ENCODE measurements at places on chromosomes 13 and 19.

- DNase-seq, result no peak
Observed at GRCh38 chr13:97318532-97318931, 96.4 kb downstream of the MBNL2 start.

GRCh38 chr13:52459668-52460067 is 4.4 kb downstream of the CKAP2 start:
- DNase-seq, result no peak

GRCh38 chr19:1944088-1944915 is 3.3 kb downstream of the CSNK1G2 start:
- DNase-seq, result no peak

DNA sequence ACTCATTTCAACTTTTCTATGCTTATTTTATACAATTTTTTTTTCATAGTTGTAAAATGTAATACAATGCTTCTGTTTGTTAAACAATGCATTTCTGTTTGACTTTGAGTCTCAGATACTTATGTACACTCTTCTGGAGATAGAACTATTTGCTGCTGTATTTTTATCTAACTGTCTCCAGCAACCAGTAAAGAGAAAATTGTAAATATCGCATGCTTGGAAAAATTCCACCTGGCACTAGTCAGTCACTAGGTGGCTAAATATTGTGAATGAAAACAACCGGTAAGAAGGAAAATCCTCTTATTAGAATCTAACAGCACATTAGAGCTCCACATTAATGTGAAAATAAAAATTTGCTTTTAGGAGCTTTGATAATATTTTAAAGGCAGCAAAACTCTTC is 876.5 kb downstream of the PCDH9 start:
- DNase-seq, result no peak

- no peak for DNase-seq
Observed at GRCh38 chr13:100130930-100131511, 42.1 kb downstream of the PCCA start.

- DNase-seq, result no peak
Observed at GRCh38 chr19:34879563-34879962, 47.1 kb upstream of the ZNF30 start.

- no peak for DNase-seq
Observed at GRCh38 chr13:19075418-19075817, 106.2 kb downstream of the TUBA3C start.

- no peak for DNase-seq
Observed at GRCh38 chr19:17775245-17775927, 19.6 kb upstream of the B3GNT3 start.

DNA sequence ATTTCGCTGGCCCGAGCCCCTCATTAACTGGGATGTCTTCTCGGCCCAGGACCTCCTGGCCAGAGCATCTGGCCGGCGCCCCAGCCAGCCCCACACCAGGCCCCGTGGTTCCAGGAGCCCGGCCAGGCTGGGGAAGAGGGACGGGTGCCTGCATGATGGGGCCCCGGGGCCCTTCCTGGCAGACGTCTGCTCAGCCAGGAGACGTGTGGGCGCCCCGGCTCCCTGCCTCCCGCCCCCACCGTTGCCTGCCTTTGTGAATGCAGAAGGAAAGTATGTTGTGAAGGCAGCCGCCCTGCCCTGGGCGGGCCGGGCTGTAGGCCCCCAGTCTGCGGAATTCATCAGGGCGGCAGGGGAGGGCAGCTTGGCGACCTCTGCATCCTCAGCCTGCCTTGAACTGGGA is 4.4 kb upstream of the COMP start:
- DNase-seq, result no peak

DNA sequence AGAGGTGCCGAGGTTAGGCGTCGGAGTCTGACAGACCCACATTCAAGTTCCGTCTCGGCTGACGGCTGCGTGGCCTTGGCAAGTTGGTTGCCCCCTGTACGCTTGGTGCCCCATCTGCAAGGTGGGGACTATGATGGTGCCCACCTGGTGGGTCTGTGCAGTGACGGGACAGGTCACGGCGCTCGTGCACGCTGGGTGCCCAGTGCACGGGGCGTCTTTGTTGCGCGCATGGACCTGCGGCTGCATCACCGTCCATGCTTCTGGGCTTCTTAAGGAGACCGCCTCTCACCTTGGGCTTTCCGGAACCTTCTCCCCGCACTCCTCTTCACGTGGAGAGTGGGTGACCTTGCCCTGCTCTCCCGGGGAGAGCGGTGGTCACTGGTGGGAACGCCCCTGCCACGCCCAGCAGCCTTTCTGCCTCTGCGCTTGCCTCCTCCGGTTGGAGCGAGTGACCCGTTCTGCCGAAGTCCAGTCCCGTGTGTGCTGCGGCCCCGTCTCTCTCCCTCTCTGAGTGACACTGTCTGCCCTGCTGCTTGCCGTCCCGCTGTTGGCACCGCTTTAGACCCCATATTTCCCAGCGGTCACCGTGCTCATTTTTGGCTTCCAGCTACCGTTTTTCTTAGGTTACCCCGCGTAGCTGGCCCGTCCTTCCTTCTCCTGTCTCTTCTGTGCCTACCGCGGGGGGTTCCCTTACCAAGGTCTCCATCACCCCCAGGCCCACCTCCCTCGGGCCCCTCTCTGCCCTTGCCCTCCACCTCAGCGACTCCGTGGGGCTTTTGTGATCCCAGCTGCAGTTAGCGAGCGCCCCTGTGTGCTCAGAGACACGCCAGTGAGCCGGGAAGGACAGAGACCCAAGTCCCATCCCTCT is 6.4 kb downstream of the ATP11A start:
- no peak for DNase-seq

DNA sequence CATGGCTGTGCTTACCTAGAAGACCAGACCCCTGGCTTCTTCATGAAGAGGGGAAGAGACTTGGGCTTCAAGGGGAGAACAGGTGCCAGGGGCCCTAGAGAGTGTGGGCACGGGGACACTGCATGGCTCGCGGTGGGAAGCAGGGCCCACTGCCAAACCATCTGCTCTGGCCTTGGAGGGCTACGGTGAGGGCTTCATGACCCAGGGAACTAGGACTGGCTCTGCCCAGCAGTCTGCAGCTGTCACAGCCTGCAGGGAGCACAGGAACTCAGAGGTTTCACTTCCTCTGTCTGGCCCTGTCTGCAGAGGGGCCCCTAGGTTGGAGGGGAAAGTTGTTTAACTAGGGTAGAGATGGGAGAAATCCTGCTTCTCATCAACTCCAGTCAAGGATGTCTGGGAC is 4.3 kb downstream of the ERCC1 start:
- no peak for DNase-seq

DNA sequence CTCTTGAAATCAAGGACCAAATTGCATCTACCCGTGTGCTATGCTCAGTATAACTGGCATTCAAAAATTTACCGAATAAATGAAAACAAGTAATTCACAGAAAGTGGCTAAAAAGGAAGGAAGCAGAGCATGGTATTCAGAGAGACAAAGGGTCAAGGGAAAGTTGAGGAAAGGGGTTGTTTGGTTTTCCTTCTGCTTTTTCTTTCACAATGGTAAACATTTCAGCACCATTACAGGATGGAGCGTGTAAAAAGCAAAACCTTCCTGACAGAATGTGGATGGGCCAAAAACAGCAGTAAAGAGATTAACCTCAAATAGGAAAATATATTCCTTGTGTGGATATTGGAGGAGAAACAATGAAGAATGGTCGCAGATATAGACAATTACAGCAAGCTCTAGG is 14.8 kb downstream of the DIAPH3 start:
- DNase-seq, result no peak

DNA sequence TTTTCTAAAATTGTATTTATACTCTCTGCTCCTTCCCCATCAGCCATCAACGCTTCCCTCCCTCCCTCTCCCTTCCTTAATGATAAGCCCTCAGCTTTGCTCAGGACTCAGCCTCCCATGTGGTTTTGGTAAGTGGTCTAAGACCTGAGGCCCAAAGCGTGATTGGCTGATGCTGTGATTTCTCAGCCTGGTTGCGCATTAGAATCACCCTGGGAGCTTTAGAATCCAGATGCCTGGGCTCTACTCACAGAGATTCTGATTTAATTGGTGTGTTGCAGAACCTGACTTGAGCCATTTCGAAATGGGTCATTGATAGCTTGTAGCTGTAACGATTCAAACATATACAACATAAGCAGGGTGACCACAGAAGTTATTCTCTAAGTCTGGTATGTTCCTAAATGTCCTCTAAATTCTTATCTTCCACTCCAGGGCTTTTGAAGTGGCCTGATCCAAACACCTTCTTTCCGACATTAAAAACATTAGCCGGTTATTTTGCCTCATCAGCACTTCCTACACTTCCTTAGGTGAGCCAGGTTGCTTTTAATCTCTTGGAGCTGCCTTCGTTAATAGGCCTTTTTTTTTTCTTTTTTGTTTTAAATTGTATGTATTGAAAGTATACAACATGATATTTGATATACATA is 60.6 kb downstream of the LRCH1 start:
- DNase-seq, result no peak

- DNase-seq, result no peak
Observed at GRCh38 chr13:31433207-31433606, 233.4 kb downstream of the B3GLCT start.

DNA sequence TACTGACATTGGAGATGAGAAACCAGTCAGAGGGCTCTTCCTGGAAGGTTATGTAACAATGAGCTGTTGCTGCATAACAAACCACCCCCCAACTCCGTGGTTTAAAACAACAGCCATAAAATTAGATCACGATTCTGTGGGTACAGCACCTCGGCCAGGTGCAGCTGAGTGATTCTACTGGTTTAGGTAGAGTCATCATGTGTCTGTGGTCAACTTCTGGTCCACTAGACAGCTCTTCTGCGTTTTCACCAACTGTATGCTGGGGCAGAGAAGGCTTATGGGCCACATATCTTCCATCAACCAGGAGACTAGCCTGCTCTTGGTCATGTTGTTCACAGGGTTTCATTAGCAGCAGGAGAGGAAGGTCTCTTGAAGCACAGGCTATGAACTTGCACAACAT is 585.5 kb downstream of the KCTD12 start:
- DNase-seq, result no peak

GRCh38 chr19:39385629-39386411 is 5.1 kb downstream of the PAF1 start:
- DNase-seq, result no peak

- no peak for DNase-seq
Observed at GRCh38 chr19:51147663-51148062, 5.6 kb downstream of the SIGLEC7 start.

- peak; percentile 75 for DNase-seq
Observed at GRCh38 chr19:11137542-11138384, 17.8 kb downstream of the SPC24 start.

GRCh38 chr13:105572401-105572800 is 963.1 kb downstream of the EFNB2 start:
- no peak for DNase-seq

DNA sequence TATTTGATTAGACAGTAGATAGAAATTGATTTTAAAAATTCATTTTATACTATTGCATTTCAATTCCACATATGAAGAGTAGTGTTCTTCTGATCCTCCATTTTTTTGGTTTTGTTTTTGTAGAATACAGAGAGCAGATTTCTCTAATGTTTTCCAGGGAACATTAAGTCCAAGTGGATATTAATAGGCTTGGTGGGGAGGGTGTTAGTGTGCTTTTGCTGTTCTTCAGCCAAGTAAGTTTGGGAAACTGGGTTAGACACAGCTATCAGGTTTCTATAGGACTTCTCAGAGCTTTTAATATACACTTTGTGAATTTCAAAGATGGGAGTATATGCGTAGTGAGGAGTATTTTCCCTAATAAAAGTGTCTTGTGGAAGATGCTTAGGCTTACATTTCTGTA is 21.8 kb downstream of the NAA16 start:
- DNase-seq, result no peak

DNA sequence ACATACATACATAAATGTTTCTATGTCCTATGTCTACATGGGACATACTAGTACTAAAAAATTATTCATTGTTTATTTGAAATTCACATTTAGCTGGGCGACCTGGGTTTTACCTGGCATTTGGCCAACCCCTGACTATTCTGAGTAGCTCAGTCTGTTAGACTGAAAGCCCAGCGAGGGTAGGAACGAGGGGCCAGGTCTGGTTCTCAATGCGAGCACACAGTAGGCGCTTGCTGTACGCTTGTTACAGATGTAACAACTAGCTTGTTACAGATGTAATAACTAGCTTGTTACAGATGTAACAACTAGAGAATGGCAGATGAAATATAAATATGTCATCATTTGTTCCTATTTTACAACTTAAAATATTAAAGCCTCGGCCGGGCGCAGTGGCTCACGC is 920 bp upstream of the ANO8 start:
- DNase-seq, result no peak

GRCh38 chr19:2547721-2548120 is 71.8 kb downstream of the GADD45B start:
- no peak for DNase-seq

GRCh38 chr13:111402441-111402840 is 82.0 kb downstream of the TEX29 start:
- DNase-seq, result no peak

- peak; percentile 18 for DNase-seq
Observed at GRCh38 chr19:10037809-10038208, 24.5 kb downstream of the RDH8 start.

GRCh38 chr19:17076543-17076991 is 990 bp downstream of the MYO9B start:
- no peak for DNase-seq

GRCh38 chr13:86403181-86403580 is 604.0 kb upstream of the SLITRK6 start:
- DNase-seq, result no peak

- no peak for DNase-seq
Observed at GRCh38 chr19:3521104-3521445, 15.0 kb downstream of the FZR1 start.

- peak; percentile 8 for DNase-seq
Observed at GRCh38 chr13:40272776-40273139, 393.7 kb downstream of the FOXO1 start.

GRCh38 chr13:59360108-59360507 is 803.6 kb downstream of the DIAPH3 start:
- DNase-seq, result no peak

- peak; percentile 67 for DNase-seq
Observed at GRCh38 chr19:45779231-45780145, 2.8 kb downstream of the DMPK start.

DNA sequence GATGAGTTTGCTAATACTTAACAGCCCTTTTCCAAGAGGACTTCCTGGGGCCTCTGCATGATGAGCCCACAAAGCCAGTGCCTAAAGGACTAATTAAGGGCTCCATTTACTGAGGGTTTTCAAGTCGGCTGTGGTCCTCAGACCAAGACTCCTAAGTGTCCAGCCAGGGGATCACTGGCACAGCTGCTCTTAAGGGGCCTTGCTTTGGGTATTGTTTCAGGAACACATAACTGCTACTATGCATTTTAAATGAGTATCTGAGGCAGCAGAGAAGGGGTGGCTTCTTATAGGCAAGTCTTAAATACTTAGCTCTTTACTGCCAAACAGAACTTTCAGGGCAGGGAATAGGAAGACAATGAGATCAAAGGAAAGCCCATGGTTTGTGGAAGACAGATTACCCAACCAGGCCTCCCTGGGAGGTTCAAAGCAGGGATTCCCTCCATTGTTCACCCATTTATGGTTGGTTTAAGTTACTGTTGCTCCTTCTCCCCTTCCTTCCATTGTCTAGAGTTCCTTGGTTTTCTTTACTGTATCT is 61.9 kb downstream of the TNFRSF19 start:
- DNase-seq, result no peak

GRCh38 chr13:109645831-109646230 is 140.6 kb downstream of the IRS2 start:
- no peak for DNase-seq

GRCh38 chr19:34317311-34317927 is 47.6 kb upstream of the GPI start:
- no peak for DNase-seq

GRCh38 chr19:29056535-29056934 is 156.4 kb downstream of the UQCRFS1 start:
- no peak for DNase-seq
